ENCODE measurements at places on chromosomes 5 and 9.

DNA sequence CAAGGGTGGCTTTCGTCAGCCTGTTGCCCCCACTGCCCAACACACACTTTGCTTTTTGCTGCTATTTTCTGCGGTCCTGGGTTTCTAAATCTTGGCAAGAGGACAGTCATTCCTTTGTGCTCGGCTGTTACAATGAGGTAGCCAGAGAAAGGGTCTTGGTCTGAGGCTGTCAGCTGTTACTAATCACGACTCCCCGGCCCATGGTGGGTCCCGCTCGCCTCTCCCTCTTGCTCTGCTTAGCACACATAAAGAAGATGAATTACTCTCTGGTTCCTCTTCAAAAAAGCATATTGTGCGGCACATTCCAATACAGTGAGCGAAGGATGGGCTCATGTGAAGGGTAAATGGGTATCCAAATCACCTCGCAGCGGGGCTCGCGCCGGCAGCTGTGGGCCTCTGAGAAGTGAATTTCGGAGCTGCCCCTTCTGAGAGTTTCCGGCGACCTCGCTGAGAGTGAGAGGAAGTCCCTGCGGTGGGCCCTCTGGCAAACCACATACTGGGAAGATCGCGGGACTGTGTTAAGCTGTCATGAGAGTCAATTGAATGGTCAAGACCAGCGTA, 56.0 kb downstream of the SLC1A3 start:
- DNase-seq = no peak

- DNase-seq = no peak
Observed at GRCh38 chr5:56479696-56480077, 246.6 kb upstream of the ANKRD55 start.

DNA sequence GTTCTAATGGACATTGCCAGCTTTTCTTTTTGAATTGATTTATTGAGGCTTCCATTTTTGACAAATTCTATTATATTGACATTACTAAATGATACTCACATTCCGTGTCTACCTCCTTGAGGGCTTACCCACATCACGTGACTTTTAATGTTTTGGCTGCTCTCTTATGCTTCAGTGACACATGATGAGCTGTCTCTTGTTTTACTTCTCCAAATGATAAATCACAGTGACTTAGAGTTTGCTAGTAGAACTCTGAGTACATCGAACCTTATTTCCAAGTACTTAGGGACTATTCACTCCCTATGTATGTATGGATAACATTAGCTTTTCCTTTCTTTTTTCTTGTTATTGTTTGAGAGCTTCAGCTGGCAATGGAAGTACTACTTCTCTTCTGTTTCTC, 169.8 kb upstream of the KCNN2 start:
- DNase-seq = no peak

DNA sequence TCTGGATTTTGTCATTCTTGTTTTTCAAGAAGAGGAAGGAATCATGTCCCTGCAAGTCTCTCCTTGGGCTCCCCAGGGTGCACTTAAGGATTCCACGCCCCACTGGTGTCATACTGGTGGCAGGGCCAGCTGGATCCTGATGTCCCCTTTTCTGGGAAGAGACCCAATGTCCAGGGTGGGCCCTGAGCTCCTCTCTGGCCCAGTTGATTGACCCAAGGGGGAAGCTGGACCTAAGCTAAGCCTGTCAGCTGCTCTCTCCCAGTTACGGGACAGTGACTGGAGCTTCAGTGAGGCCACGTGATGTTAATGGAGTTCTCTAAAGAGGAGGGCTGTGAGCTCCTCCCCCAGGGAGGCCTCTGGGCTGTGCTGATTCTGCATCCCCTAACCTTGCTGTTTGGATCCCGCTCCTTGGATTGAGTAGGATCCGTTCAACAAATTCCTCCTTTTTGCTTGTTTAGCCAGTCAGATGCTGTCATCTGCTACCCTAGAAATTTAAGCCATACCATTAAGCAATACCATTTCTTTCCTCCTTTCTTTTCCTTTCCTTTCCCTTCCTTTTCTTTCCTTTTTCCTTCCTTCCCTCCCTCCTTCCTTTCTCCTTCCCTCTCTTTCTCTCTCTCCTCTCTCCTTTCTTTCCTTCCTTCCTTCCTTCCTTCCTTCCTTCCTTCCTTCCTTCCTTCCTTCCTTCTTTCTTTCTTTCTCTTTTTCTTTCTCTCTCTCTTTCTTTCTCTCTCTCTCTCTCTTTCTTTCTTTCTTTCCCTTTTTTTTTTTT, 17.2 kb downstream of the NKX2-5 start:
- no peak for DNase-seq

GRCh38 chr9:88748566-88749261, 213.7 kb downstream of the NXNL2 start:
- DNase-seq = no peak

DNA sequence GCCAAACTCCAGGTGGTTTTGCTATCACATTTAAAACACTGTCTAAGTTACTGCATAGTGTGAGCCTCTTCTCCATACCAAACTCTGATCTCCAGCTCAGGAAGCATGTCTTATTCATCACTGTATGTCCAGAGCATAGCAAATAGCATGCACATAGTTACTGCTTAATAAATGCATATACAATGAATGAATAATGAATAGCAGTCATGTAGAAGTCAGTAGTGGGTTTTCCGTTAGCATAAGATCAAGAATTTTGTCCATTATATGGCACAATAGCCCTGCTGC, 329.4 kb downstream of the ARRDC3 start:
- DNase-seq = no peak

DNA sequence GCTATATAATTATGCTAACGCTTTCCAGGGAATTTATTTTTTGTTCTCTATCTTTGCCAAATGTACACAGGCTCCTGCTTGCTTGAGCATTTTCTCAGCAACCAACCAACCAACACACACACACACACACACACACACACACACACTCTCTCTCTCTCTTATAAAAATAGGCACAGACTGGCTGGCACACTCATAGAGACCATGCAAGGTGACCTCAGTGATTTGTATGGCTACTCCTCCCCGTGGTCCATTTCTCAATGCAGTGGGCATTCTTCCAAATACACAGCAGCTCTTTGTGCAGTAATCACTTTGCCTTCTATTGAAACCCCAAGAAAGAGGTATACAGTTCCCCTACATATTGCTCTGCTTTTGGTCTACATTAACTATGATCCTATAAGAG, 416.0 kb downstream of the MAN2A1 start:
- no peak for DNase-seq

- no peak for DNase-seq
Observed at GRCh38 chr5:7015586-7016256, 302.5 kb downstream of the TENT4A start.

Measured in GM18507 (cell line).